ENCODE measurements at places on chromosomes 13 and 19. TPM values are rescaled to one million over a fixed set of nuclear protein-coding genes. Genes with fewer than 3 reads are reported as not detected.

SMAD9 gene
- total RNA-seq = 2.8 TPM

MTRF1 gene
- 10.5 TPM for total RNA-seq

HIF3A gene
- 0.12 TPM for total RNA-seq

KLK6 gene
- not detected for total RNA-seq

FBXO17 gene
- 28.4 TPM for total RNA-seq

Data from hair follicle dermal papilla cell (primary cell).